Activated effector memory CD4-positive, alpha-beta T cell treated with anti-CD3 and anti-CD28 coated beads, Interleukin-2, amount 50 U/mL, for 16 hours (primary cell): ENCODE measurements at places on chromosomes 3 and 15.
A peak's percentile ranks its signal among the peaks of the same experiment; 100 is the strongest.

DNA sequence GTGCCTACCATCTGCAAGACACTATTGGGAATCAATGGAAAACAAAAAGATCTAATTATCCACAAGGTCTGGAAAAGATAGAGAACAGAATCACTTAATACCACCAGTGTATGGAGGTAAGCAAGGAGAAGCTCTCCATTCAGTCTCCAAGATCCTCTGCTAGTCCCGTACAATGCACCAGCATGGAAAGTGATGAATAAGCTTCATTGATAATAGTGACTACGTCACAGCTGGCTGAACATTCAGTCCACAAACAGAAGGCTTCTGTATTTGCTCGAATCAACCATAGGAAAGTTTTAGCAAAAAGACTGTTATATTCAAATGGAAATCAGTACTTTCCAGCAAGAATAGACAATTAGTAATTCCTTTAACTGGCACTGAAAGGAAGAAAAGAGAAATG lies 42.9 kb downstream of the IGSF11 start:
- no peak for DNase-seq

DNA sequence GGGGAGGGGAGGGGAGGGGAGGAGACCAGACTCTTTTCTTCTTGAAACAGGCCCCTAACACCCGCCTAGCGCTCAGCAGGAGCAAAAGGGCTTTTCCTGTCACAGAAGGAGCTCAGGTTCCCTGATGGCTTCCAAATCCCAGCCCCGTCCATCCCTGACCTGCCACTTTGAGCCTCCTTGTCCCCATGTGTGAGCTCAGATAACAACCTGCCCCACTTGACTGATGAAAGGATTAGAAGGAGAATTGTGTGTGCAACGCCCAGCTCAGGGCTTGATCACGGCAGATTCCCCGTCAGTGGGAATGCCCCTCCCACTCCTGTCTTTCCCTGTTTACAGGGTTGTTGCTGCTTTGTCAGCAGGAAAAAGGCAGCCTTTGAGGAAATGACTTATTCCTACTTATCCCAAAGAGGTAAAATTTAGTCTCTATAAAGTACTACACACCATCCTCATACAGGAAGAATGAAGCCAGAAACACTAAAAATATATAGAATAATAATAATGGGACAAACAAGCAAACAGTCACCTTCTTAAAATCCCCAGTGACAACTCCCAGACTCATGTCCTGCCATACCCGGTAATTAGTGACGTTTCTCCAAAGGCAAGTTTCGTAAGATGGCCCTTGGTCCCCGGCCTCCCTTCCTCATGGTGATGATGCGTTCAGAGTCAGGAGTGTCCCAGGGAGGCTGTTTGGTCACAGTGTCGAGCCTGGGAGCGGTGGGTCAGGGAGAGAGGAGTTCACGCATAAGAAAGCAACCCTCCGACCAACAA lies 6.1 kb upstream of the LRRC15 start:
- no peak for DNase-seq

GRCh38 chr15:64586259-64586870 lies 126.0 kb downstream of the ZNF609 start:
- no peak for DNase-seq

GRCh38 chr15:47720555-47720954 lies 3.2 kb downstream of the SEMA6D start:
- no peak for DNase-seq

DNA sequence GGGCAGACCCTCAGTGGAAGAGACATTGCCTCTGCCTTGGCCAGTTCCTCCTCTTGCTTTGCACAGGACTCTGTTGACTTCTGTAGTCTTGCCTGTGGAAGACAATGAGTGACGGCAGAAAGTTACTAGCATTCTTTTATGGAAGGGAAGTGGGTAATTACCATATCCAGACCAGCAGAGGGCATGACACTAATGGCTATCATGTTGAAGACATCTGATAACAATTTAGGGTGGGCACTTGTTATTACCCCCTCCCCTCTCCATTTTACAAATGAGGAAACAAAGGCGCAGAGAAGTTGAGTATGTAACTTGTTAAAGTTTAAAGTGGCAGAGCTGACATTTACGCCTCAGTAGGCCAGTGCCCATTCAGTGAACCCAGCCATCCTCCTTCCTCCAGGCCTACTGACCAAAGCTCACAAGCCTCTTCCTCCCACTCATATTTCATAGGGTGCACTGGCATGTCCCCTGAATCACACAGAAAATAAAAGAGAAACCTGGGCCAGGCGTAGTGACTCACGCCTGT lies 48.2 kb upstream of the FMN1 start:
- no peak for DNase-seq

DNA sequence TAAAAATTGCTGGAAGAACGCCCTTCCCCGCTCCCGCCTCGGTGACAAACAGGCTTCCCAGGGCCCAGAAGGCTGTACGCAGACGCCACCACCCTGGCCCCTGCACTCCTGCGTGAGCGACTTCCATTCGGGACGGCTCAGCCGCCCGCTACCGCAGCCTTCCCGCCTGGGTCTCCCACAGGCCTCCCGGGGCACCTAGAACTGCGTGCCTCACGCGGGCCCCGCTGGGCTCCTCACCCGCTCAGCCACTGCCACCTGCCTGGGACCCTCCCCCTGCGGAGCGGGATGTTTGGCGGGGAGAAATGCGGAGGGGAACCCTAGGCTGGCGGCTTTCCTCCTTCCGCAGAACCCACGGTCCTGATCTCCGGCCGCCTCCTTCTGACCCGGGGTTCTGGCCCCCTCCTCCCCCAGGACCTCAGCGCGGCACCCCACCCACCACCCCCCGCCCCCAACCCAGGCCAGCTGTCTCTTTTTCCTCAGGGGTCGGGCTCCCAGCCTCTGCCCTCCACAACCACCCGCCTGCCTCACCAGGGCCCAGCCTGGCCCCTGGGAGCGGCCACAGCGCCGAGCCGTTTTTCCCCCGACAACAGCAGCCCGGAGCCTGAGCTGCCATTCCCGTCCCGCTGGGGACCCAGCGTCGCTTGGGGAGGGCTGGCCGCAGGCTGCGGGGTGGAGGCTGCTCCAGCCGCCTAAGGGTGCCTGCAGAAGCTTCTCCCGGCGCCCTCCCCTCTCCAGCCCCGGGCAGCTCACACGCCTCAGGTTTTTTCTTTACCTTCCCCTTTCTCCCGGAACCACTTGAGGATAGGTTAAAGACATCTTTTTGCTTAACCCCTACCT lies 27.6 kb upstream of the RAB7A start:
- DNase-seq, result peak; percentile 66

GRCh38 chr3:101219842-101220560 lies 100.4 kb downstream of the IMPG2 start:
- DNase-seq, result no peak

DNA sequence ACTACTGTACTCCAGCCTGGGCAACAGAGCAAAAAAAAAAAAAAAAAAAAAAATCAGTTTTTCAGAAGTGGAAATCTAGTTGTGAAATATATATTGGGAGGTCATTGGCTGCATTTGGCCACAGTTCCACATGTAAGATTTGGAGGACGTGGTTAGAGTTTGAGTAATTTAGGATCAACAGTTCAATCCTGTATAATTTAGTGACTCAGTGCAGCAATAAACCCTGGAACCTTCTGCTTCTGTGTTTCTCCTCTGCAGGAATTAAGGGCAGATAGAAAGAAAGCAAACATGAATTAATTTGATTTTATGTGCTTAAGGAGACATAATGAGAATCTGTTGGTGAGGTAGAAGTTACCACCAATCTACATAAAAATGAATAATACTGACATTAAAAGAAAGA lies 347.0 kb downstream of the PTPRG start:
- DNase-seq, result no peak

DNA sequence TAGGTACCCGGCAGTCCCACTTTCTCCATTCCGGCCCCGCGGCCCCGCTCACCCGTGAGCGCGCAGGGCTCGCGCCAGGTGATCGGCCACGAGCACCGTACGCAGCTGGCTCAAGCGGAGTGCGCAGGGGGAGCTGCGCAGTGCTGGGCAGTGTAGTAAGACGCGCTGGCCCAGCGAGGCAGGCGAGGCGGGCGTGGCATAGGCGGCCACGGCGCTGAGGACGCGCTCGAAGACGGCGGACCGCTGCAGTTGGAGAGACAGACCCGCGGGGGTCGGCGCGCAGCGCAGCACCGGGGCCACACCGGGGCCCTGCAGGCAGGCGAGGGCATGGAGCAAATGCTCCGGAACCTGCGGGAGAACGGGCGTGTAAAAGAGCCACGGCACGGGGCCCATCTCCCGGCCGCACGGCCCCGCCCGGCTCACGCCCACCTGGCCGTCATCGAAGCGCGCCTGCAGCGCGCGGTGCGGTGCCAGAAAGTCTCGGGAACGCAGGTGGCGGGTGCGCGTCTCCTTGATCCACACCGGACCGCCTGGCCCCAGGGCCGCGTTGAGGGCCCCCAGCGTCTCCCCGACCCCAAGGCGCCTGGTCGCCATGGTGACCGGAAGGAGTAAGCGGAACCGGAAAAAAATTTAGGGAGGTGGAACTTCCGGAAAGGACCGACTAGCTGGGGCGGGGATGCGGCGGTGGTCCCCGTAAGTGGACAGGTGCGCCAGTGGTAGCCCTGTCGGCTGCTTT lies at the start of gene DALRD3:
Gene DALRD3 (minus strand): TSS at position 610 of the 736 bp plus-strand sequence. CDS start 16 bp downstream, at position 594.
- peak; percentile 86 for DNase-seq

GRCh38 chr3:190038050-190038933 lies 82.4 kb downstream of the P3H2 start:
- no peak for DNase-seq
